ENCODE measurements at places on chromosomes 7 and 10. TPM values are rescaled to one million over a fixed set of nuclear protein-coding genes. Genes with fewer than 3 reads are reported as not detected.

DNA sequence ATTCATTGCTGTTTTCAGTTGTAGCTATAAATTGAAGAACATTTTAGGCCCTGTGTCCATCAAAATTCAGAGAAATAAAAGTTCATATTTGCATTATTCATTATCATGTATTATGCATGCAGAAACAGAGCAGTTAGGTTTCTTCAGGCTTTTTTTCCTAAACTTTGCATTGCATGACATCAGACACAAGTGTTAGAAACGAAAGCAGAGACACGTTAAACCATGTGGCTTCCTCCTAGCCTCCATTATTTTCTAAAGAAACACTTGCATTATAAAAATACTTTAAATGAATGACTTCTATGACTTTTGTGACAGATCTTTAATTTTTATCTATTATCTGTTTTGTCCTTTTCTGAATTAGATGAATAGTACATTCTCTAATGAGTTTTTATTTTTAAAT lies 8.8 kb upstream of the EBLN1 start:
- DNase-seq: no peak

GRCh38 chr7:134845461-134845860 lies 66.0 kb downstream of the CALD1 start:
- no peak for DNase-seq

DNA sequence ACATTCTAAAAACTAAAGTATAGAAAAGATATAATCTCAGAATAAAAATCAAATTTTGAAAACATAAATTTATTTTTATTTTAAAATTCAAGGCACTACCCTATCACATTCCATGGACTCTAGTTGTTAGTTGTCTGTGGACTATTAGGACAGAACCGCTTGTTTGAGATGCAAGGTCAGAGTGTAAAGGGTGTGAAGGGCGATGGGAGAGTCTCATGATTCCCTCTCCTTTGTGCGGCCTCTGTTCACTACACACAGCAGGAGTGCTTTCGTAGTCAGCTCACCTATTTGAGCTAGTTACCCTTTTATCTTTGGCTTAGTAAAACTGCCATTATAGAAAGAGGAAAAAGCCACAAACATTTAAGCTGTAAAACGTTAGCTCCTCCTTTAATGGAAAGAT lies 189.8 kb upstream of the TEX47 start:
- DNase-seq: no peak

- no peak for DNase-seq
Observed at GRCh38 chr10:520402-520787, 169.1 kb downstream of the DIP2C start.

DNA sequence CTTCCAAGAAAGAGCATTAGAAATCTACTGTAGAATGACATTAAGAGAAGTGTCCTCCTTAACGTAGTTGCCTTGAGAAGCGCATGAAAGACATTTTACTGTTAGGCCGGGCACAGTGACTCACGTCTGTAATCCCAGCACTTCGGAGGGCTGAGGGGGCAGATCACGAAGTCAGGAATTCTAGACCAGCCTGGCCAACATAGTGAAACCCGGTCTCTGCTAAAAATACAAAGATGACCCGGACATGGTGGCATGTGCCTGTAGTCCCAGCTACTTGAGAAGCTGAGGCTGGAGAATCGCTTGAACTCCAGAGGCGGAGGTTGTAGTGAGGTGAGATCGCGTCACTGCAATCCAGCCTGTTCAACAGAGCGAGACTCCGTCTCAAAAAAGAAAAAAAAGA lies 28.9 kb downstream of the TARP start:
- no peak for DNase-seq

DNA sequence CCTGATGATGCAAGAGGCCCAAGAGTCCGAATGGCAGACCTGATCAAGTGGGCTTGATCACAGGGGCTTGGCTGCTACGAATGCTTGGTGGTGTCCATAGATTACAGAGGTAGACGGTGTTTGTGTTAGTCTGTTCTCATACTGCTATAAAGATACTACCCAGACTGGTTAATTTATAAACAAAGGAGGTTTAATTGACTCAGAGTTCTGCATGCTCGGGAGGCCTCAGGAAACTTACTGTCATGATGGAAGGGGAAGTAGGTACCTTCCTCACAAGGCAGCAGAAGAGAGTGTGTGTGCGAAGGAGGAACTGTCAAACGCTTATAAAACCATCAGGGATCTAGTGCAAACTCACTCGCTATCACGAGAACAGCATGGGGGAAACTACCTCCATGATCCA lies 268.9 kb upstream of the KLF6 start:
- DNase-seq: no peak

- DNase-seq: peak; percentile 13
Observed at GRCh38 chr7:99837649-99838361, 10.0 kb downstream of the CYP3A43 start.

GRCh38 chr10:48554246-48554645 lies 50.6 kb downstream of the ARHGAP22 start:
- DNase-seq: no peak

GRCh38 chr10:89389254-89389653 lies 3.2 kb upstream of the IFIT1 start:
- no peak for DNase-seq

- DNase-seq: no peak
Observed at GRCh38 chr10:32650246-32650655, 204.3 kb downstream of the CCDC7 start.

DNA sequence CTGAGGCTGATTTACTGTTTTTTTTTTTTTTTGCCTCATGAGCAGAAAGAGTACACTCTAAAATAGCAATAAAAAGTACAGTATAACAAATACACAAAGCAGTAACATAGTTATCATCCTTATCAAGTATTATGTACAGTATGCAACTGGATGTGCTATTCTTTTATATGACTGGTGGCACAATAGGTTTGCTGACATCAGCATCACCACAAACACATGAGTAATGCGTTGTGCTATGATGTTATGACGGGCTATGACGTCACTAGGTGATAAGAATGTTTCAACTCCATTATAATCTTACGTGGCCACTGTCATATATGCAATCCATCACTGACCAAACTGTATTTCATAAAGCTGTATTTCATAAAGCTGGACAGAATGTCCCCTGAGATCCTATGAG lies 189.2 kb upstream of the GLI3 start:
- no peak for DNase-seq

GRCh38 chr10:34858003-34858402 lies 42.9 kb upstream of the PARD3 start:
- no peak for DNase-seq

DNA sequence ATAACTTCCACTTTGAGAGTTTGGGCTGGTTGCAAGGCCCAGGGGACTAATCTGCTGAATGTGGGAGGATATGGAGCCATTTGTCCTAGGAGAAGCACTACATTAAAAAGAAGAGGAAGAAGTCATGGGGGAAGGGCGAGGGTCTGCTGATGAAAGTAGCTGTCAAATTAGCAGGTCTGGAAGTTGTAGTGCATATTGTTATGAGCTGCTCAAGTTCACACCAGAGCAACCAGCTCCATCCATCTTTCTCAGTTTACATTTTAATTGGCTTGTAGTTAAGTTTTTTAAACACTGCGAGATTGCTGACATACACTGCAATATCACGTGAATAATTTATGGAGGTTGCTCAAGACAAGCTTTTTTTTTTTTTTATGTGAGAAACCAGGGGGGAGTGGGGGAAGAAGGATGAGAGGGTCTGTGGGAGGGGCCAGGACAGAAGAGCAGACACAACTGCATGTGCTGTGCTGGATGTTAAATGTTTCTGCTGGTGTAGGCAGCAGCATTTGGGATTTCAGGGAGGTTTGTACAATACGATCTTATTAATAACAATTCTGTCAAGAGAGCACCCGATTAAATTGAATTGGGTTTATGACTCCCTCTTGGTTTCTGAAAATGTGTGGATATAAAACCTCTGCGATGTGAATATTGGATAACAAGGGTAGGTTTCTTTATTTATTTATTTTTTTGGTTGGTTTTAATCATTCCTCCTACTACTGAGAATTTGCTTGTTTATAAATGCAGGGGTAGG lies 759.0 kb upstream of the GALNT17 start:
- no peak for DNase-seq

FXYD4 gene
- not detected for total RNA-seq

HECW1 gene
- 2.9 TPM for total RNA-seq

TAS2R4 gene
- 2.9 TPM for total RNA-seq

SEMA4G gene
- total RNA-seq: under 0.01 TPM

NPC1L1 gene
- total RNA-seq: not detected

AGR3 gene
- not detected for total RNA-seq

DGKB gene
- total RNA-seq: 0.88 TPM

PLXNA4 gene
- 4.3 TPM for total RNA-seq

CNNM1 gene
- total RNA-seq: 0.36 TPM

SLC16A9 gene
- 1.2 TPM for total RNA-seq

RAMP3 gene
- total RNA-seq: not detected

ZNF488 gene
- 0.29 TPM for total RNA-seq

NKX2-3 gene
- total RNA-seq: not detected

TWIST1 gene
- 101 TPM for total RNA-seq

MPP7 gene
- 2.2 TPM for total RNA-seq

RBP3 gene
- not detected for total RNA-seq

CRYGN gene
- total RNA-seq: 0.59 TPM

PNLIPRP1 gene
- total RNA-seq: not detected

SCART1 gene
- total RNA-seq: 5.6 TPM

All from osteoblast (primary cell).